ENCODE measurements at places on chromosomes 5 and 9.

DNA sequence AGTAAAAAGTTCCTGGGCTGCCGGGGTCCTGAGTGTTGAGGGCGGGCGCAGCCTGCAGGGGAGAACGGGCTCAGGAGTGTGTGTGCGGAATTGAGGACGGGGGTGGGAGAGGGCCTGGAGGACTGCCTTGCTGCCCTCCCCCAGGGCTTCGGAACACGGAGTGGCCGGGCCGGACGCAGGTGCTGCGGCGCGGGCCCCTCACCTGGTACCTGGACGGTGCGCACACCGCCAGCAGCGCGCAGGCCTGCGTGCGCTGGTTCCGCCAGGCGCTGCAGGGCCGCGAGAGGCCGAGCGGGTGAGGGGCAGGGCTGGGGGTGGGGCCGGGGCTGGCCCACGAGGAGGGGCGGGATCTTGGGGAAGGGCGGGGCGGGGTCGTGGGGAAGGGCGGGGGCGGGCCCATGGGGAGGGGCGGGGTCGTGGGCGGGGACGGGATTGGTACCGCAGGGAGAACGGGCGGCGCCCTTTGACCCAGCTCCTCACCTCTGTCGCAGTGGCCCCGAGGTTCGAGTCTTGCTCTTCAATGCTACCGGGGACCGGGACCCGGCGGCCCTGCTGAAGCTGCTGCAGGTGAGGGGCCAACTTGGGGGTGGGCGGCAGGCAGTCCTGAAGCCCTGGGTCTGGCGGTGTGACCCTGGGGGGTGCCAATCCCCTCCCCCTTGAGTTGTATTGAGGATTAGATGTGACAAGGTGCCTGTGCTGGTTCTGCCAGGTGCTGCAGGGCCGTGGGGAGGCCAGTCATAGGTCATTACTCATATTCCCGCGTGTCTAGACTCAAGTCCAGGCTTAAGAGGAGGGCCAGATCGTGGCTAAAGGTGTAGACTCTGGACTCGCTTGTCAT is 7.1 kb downstream of the FPGS start:
- DNase-seq = no peak
- no peak overlapping the region for H3K27ac ChIP-seq
- no peaks in the 10 kb centered on the region for H3K4me1 ChIP-seq
- no peak overlapping the region for H3K4me3 ChIP-seq

DNA sequence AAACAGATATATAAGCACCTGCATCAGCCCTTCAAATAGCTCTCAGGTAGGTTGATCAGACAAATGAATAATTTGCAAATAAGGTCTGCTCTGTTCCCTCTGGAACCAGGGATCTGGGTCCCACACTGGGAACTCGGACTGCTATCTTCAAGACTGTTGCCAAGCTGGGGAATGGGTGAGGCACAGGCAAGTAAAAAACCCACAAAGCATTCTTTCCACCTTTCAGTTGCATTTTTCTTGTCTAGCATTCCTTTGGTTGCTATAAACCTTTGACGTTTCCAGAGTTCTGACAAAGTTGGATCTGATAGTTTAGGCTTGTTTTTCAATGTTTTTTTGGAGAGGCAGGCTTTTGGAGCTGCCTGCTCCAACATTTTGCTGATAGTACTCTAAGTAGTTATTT is 20.1 kb downstream of the FBXL17 start:
- H3K4me1 ChIP-seq = no peaks in the 10 kb centered on the region
- DNase-seq = no peak
- no peak overlapping the region for H3K27ac ChIP-seq

DNA sequence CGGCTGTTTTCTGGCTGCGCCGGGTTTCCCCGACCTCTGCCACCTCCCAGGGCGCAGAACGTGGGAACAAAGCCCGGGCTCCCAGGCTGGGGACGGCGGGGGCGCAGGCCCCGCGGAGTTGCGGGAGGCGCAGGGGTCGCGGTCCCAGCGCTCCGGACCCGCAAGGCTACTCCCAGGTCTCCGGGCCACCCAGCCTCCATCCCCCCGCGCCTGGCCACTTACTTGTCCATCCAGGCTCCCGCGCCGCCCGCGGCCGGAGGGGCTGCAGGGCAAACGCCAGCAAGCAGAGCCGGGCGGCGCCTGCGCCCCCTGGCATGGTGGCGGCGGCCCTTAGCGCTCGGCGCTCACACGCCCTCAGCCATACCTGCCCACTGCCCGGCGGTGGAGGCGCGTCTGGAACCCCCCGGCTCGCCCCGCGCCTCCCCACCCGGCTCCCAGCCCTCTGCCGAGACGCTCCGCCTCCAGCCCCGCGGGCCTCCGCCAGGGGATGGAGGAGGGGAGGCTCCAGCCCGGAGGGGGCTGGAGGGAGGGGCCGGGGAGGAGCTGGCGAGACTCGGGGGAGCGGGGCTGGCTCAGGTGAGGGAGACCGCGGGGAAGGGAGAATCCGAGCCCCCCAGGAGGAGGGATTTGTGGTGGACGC is at the start of gene ADAM19:
Gene ADAM19 (minus strand): TSS at position 395 of the 640 bp plus-strand sequence. CDS start 79 bp downstream, at position 316.
- DNase-seq = no peak
- no peaks in the 10 kb centered on the region for H3K36me3 ChIP-seq
- no peak within 1 kb of the TSS for H3K27ac ChIP-seq
- peaks cover 11% of the 10 kb centered on the region for H3K4me1 ChIP-seq
- no peaks in the 10 kb centered on the region for H3K27me3 ChIP-seq

DNA sequence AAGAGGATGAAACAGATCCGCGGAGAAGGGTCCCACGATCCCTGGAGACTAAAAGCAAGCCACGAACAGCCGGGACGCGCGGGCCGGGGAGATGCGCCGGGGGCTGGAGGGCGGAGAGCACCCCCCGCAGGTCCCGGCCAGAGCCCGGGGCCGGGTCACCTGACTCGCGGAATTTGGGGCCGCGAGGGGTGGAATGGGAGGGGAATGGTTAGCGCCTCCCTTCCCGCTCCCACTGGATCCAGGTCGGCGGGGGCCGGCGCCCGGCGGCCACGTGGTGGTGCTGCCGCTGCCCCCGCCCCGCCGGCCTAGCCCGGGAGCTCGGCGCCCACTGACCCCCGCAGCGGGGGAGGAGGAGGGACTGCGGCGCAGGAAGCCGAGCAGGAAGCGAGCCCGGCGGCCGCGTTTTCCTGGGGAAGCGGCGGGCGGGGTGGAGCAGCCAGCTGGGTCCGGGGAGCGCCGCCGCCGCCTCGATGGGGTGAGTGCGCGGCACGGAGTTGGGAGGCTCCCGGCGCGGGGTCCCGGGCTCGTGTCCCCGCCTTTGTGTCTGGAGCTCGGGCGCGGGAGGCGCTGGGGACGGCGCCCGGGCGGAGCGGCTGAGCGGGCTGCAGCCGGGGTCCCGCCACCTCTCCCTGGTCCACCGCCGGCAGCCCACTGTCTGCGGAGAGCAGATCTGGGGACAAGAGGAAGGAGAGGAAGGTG is at the start of gene RAI14:
Gene RAI14 (plus strand): TSS at position 328 of the 699 bp plus-strand sequence. CDS start 30,592 bp downstream, outside the sequence.
- peaks cover 3% of the 10 kb centered on the region for H3K4me1 ChIP-seq
- H3K27ac ChIP-seq = peak within 1 kb of the TSS; percentile 42
- H3K36me3 ChIP-seq = no peaks in the 10 kb centered on the region
- peaks cover 3% of the 10 kb centered on the region for H3K27me3 ChIP-seq

- H3K36me3 ChIP-seq = no peaks in the 10 kb centered on the region
- H3K4me1 ChIP-seq = no peaks in the 10 kb centered on the region
- no peak overlapping the region for H3K4me3 ChIP-seq
- no peak overlapping the region for H3K27ac ChIP-seq
- no peak for DNase-seq
Measured at GRCh38 chr5:1746371-1747078, 53.1 kb downstream of the MRPL36 start.

DNA sequence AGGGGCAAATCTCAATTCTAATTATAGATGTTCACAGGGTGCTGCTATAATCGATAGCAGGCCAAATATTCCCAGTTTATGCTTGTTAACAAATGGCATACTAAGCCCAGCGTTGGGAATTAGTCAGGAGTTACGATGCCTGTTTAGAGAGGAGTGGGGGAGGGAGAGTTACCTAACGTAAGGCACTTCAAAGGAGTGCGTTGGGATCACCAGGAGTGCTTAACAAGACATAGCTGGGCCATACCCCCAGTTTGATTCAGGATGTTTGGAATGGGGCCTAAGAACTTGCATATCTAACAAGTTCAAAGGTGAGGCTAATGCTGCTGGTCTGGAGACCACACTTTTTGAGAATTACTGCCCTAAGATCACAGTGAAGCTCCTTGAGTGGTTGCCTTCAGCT is 14.5 kb upstream of the SRP19 start:
- no peak overlapping the region for H3K4me3 ChIP-seq
- no peak overlapping the region for H3K27ac ChIP-seq
- no peaks in the 10 kb centered on the region for H3K27me3 ChIP-seq
- no peaks in the 10 kb centered on the region for H3K36me3 ChIP-seq
- no peaks in the 10 kb centered on the region for H3K4me1 ChIP-seq
- DNase-seq = no peak

- H3K27ac ChIP-seq = no peak overlapping the region
- H3K4me1 ChIP-seq = no peaks in the 10 kb centered on the region
- no peaks in the 10 kb centered on the region for H3K27me3 ChIP-seq
- no peaks in the 10 kb centered on the region for H3K36me3 ChIP-seq
Measured at GRCh38 chr9:115808695-115809094, 344.9 kb upstream of the PAPPA start.

- DNase-seq = no peak
- H3K4me1 ChIP-seq = peaks cover 9% of the 10 kb centered on the region
- no peak overlapping the region for H3K27ac ChIP-seq
- H3K4me3 ChIP-seq = no peak overlapping the region
- no peaks in the 10 kb centered on the region for H3K27me3 ChIP-seq
Measured at GRCh38 chr5:177468685-177469628, 4.5 kb downstream of the DBN1 start.

DNA sequence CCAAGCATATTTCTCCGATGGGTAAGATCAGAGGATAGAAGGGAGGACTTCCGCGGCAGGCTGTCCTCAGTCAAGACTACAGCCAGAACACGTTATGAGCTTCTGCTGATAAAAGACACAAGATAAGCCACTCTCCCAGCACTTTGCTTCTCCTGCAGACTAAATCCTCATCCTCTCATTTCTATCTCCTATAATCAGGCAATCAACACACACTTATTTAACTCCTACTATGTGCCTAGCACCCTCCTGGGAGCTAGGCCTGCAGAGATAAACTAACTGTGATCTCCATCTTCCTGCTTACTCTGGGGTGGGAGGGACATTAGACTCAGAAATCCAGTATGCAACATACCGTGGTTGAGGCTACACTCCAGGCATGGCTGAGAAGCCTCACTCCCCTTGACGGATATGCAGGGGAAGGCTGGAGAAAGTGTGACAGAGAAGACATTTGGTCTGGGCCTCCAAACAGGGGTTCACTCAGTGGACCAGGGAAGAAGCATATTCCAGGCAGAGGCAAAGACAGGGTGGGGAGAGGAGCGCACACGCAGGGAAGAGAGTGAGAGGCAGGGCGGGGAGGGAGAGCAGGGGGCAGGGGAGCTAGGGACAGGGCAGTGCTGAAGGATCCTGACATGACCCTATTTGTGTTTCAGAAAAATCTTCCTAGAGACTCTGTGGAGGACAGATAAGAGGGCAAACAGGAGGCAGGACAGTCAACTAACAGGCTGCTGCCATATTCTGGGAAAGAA is 274.1 kb downstream of the DENND1A start:
- H3K4me1 ChIP-seq = no peaks in the 10 kb centered on the region
- H3K27ac ChIP-seq = no peak overlapping the region
- no peaks in the 10 kb centered on the region for H3K27me3 ChIP-seq
- H3K4me3 ChIP-seq = no peak overlapping the region
- peaks cover 7% of the 10 kb centered on the region for H3K36me3 ChIP-seq

GRCh38 chr9:77830618-77831285 is 182.6 kb upstream of the GNA14 start:
- H3K27ac ChIP-seq = no peak overlapping the region
- no peak overlapping the region for H3K4me3 ChIP-seq
- H3K36me3 ChIP-seq = no peaks in the 10 kb centered on the region
- no peak for DNase-seq

- H3K27ac ChIP-seq = no peak overlapping the region
- H3K27me3 ChIP-seq = no peaks in the 10 kb centered on the region
- H3K4me1 ChIP-seq = no peaks in the 10 kb centered on the region
- DNase-seq = no peak
Measured at GRCh38 chr9:13360188-13360587, 80.7 kb upstream of the MPDZ start.

- no peak for DNase-seq
- no peak overlapping the region for H3K27ac ChIP-seq
- no peaks in the 10 kb centered on the region for H3K4me1 ChIP-seq
- no peaks in the 10 kb centered on the region for H3K36me3 ChIP-seq
- H3K27me3 ChIP-seq = no peaks in the 10 kb centered on the region
- no peak overlapping the region for H3K4me3 ChIP-seq
Measured at GRCh38 chr9:99867968-99868367, 38.5 kb upstream of the STX17 start.
